NCI-H1092 treated with DMSO at 0.1 percent for 48 hours (cell line): ENCODE measurements at places on chromosomes 6 and 20.

GRCh38 chr6:122649701-122650100 is 39.5 kb downstream of the PKIB start:
- no peak for DNase-seq

DNA sequence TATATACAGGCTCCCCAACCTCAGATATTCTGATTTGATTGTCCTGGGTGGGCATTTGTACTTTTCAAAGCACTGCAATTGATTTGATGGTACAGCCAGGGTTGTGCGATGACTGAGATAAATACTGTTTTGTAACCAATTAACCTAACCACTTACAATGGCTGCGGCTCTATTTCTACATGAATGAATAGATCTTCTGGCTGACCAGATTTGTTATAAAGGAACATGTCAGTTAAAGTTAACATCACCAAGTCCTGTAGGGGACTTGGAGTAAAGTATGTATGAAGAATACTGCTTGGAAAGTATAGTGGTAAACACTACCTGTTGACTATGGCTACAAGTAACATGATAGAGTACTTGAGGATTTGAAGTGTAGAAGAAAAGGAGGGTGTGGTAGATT is 369.2 kb upstream of the JAG1 start:
- no peak for DNase-seq

DNA sequence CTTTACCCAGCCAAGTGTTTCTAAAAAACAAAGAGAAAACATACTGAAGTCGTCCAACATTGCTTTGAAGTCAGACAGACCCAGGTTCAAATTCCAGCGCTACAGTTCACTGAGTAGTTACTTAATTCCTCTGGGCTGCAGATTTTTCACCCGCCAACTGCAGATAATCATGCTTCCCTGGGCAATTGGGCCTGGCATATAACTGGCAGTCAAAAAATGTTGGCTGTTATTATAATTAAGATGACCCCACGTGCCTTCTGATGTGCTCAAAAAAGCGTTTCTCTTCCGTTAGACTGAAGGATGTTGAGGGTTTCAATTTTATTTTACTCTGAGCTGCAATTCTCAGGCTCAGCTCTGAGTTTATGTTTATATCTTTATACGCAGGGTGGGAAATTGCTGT is 156.1 kb upstream of the CITED2 start:
- DNase-seq, result no peak

GRCh38 chr20:32474967-32475811 is 109.9 kb downstream of the NOL4L start:
- no peak for DNase-seq

GRCh38 chr6:151805286-151805840 is 2.1 kb upstream of the ESR1 start:
- DNase-seq, result no peak

DNA sequence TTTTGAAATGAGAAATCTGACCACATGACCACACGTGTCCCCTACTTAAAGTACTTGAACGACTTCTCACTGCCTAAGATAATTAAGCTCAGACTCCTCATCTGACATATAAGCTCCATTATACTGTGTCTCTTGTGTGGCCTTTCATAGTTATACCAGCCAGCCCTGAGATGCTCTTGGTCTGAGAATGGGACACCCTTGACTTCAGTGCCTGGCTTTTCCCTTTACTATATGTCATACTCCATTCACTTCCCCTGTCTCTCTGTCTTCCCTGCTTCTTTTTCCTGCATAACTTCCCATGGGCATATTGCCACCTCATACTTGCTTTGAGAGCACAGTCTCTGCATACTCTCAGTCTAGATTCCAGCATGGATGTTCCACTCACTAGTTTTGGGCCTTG is 53.4 kb upstream of the TINAG start:
- DNase-seq, result no peak

- DNase-seq, result no peak
These were observed 21.0 kb upstream of the RIN2 start for GRCh38 chr20:19737025-19737424.

- DNase-seq, result no peak
These were observed 124.9 kb downstream of the KLHL32 start for GRCh38 chr6:97049253-97050011.

- DNase-seq, result no peak
These were observed 518.0 kb upstream of the SLC35B3 start for GRCh38 chr6:8953310-8953709.

DNA sequence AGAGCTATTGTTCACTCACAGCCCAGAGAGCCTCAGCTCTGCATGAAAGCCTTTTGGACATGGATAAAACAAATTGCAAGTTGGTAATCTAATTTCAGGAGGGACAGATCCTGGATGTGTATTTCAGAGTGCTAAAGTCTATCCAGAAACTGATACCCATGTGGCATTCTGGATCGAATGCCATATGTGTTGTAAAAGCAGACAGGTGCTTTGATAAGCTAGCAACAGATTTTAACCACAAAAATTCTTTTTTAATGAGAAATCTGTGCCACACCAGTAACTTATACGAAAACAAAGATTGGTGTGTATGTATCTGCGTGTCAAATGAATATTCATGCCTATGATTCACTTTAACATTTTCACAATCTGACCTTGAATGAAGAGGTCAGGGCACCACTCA is 936.6 kb upstream of the MAP3K7 start:
- no peak for DNase-seq

DNA sequence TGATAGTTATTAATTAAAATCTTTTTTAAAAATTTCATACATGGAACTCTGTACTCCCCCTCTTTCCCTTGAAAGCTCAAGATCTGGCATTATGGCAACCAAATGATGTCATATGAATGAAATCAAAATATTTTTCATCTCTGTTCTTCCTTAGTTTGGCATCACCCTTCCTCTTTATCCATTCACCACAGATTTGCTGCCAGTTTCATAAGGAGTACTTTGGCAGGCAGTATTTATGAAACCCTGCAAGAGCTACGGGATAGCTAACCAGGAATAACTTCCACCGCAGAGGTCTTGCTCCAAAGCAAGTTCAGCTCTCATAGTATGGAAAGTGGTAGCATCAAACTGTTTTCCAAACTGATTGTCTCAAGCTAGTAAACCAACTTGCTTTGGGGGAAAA is 113.9 kb upstream of the DOK5 start:
- no peak for DNase-seq

DNA sequence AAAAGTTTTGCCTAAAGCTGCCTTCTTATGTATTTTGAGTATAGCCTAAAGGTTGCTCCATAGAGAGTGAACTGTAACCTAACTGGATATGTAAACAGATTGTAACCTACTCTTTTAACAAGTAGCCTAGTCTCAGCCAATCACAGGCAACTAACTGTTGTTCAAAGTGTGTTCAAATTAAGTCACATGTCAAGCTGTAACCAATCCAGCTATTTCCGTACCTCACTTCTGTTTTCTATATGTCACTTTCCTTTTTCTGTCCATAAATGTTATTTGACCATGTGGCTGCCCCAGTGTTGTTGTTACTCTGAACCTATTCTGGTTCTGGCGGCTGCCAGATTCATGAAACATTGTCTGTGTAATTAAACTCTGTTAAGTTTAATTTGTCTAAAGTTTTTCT is 47.4 kb upstream of the RNGTT start:
- DNase-seq, result no peak
